ENCODE measurements at places on chromosomes 3 and 15.

DNA sequence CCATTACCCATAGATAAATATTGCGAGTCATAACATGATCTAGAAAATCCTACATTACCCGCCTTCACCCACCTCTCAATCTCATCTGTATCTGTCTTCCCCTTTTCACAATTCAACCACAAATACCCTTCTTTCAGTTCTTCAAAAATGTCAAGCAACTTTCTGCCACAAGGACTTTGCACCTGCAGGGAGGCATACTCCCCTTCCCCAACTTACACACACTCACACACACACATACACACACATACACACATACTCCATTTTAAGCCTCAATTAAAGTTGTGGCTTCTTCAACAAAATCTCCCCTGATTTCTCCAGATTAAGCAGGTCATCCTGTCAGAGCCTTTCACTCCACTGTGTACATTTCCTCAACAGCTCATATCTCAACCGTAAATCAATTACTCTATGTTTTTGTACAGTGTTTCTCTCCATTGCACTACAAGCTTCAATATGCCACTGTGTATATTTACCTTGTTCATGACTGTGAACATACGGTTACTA, 33.1 kb upstream of the CCDC50 start:
- DNase-seq: no peak

GRCh38 chr3:116834816-116835215, 125.2 kb downstream of the TUSC7 start:
- DNase-seq: no peak

DNA sequence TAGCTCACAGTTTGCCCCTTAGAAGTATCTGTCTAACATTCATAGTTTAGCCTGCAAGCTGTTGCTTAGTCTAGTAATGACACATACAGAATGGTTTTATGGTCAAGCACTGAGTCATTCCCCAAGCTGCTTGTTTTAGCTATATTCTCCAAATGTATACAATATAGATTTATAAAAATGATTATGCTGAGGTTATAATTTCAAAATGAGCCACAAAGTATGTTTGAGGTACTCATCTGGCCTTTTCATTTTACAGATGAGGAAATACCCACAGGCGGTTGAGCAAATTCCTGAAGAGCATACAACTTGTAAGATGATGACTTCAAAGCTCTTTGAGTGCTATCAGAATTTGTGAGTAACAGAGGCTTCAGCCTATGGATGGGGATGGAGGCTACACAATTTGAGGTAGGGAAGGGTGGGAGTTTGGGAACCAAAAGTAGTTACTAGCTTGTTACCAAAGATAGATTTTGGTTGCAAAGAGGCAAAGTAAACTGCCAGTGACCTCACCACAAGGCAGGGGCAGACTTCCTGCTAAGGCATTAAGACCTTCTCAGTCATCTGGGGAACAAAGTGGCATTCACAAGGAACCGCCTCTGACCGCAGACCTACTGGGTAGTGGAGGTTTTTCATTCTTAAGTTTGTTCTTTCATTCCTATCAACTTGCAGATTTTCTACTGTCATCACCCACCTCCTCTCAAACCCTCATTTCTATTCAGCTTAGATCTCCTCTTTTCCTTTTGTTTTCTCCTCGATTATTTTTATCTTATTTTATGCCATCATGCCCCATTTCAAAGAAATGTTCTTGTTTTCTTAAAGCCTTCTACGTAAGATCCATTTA, 257.2 kb upstream of the NECTIN3 start:
- peak; percentile 12 for DNase-seq

DNA sequence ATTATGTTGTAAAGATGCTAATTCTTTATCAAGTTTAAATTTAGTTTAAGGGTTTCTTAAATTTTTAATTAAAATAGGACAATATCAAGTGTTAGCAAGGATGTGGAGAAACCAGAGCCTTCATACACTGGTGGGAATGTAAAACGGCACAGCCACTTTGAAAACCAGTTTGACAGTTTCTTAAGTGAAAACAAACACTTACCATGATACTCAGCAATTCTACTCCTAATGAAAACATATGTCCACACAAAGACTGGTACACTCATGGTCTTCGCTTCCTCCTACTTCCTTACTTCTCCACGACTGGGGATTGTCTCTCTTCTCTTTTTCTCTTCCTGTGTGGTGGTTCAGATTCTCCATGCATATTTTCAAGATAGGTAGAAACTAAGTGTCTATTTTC, 9.2 kb downstream of the SKIC8 start:
- DNase-seq: no peak

- DNase-seq: no peak
Measured at GRCh38 chr3:15932348-15933300, 134.8 kb upstream of the ANKRD28 start.

GRCh38 chr3:147572970-147573340, 163.8 kb downstream of the ZIC1 start:
- DNase-seq: no peak

DNA sequence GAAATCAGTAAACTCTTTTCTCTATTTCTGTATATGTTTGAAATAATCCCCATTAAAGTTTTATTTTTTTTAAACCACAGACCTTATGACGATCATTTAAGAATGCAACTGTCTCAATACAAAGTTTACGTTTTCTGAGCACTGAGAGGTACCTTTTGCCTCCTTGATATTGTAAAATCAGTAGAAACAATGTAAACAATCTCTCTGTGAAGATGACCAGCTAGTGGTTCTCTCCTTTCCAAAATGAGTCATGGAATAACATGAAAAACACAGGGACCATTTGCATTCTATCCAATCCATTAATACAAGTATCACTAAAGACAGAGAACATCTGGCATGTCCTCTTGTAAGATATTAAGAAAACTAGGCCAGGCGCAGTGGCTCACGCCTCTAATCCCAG, 48.8 kb downstream of the RAD18 start:
- DNase-seq: no peak

DNA sequence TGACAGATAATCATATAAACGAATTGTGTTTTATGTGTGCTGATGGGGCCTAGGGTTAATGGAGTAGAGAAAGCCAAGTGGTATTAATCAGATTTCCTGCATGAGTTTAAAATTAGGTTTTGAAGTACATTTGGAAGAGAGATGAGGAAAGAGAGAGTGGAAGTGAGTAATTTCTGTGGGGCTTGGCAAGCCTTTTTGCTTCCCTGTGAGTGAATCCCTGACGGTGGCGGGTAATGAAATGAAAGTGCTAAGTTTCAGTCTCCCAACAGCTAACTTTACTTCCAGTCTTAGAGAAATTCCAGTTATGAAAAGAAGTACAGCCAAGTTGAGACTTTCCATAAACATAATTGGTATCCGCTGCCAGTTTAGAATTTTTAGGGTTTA, 139.4 kb downstream of the BBX start:
- DNase-seq: no peak

GRCh38 chr3:194312743-194313281, 38.3 kb downstream of the CPN2 start:
- no peak for DNase-seq

DNA sequence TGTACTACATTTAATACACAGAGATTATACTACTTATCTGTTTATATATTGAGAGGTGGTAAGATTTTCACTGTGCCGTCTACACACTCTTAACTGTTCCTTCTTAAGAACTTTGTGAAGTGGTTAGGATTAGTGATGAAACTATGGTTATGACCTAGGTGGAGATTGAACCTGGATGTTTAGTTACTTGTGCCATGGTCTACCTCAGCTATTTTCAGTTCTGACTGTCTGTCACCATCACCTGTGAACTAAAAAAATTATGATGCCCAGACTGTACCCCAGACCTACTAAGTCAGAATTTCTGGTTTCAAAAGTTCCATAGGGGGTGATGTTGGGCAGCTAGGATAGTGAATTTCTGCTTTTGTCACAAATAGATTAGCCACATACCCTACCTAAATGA, 6.4 kb downstream of the RASA2 start:
- DNase-seq: no peak

- no peak for DNase-seq
Measured at GRCh38 chr3:160078533-160078932, 89.9 kb downstream of the IL12A start.
